ENCODE measurements at places on chromosomes 5 and 9.

DNA sequence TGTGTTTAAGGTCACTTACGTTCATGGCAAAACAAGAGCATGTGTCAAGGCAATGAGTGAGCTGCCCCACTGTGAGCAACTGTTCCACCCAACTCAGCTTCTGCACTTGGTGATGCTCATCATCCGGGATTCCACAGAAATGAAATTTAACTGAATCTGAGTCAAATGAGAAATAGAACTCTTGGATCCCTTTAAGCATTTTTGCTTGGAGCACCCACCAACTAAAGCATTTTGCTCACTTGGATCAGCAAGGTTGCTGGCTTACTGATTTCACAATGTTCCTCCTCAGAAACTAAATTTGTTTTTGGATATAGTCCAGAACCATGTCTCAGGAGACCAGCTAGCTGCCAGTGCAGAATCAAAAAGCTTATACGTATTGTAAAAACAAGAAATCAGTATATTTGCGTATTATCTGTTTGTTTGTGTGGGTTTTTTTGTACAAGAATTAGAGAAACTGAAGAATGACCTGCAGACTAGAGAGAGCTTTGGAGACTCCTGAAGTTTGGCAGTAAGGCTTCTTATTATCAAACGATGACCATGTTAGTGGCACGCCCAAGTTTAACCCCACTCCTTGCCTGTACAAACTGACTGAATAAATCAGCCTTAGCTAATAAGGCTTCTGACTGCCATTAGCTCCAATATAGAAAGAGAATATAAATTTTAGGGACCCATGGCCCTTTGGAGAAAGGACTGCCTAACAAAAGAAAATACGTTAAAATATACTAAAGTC, 153.8 kb upstream of the FST start:
- DNase-seq, result peak; percentile 18

- no peak for DNase-seq
These were observed 4.8 kb downstream of the ADAMTSL1 start for GRCh38 chr9:18478501-18479361.

DNA sequence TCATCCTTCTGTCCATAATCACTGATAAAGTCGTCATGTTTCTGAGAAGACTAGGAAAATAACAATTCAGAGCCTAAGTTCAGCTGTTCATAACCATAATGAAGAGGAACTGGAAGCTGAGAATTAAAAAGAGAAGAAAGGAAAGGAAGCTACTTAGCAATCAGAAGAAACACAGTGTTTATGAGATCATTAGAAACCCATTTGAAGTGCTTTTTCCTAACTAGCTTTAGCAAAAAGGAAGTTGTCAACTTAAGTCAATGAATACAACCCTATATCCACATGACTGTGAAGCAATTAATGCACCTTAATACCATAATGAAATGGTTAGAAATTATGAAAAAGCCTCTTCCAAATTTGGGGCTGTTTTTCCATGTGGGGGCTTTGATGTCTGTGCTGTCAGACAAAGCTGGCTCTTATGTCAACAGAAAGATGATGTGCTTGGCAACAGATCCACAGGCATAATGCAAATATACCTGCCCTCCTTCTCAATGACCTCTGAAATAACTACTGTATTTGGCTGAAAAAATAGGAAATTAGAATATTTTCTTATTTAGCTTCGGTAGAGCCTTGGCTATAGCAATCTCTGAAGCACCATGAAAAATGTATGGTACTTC, 463.5 kb downstream of the RASEF start:
- DNase-seq, result no peak

- DNase-seq, result no peak
These were observed 67.4 kb downstream of the RAD23B start for GRCh38 chr9:107350443-107350842.

Measured in adrenal gland (tissue), 19 donors.